Fibroblast of villous mesenchyme (primary cell): ENCODE measurements at places on chromosomes 2 and 18. TPM values are rescaled to one million over a fixed set of nuclear protein-coding genes. Genes with fewer than 3 reads are reported as not detected.
A peak's percentile ranks its signal among the peaks of the same experiment; 100 is the strongest.

DNA sequence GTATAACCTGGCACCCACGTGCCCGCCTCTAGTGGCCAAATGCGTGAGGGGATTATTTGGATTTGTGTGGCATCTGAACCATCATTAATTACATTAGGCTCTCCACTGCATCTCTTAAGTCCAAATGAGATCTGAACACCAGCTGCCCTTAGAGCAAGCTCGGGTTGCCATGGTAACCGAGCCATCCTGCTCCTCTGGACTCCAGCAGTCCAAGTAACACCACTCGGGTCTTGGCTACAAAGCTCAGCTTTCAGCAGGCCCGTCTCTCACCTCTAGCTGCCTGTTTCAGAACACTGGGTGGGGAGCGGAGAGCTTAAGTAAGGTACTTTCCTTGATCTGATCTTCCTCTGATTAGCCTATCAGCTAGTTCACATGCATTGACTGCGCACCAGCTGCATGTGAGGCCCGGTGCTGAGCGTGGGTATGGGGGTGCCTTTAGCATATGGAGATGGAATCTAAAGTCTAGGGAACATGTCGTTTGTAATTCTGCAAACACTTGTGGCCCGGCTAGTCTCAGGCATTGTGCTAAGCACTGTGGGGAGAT lies 14.1 kb upstream of the CYS1 start:
- no peak for DNase-seq

GRCh38 chr2:111202266-111203040 lies 81.7 kb downstream of the BCL2L11 start:
- DNase-seq = peak; percentile 21

CFAP65 gene
- not detected in 2 replicates for total RNA-seq

C2orf49 gene
- total RNA-seq = 12.9 and 23.7 TPM in 2 replicates
